ENCODE measurements at places on chromosomes 6 and 20.

- DNase-seq = no peak
Measured at GRCh38 chr20:11966186-11966585, 48.5 kb downstream of the BTBD3 start.

DNA sequence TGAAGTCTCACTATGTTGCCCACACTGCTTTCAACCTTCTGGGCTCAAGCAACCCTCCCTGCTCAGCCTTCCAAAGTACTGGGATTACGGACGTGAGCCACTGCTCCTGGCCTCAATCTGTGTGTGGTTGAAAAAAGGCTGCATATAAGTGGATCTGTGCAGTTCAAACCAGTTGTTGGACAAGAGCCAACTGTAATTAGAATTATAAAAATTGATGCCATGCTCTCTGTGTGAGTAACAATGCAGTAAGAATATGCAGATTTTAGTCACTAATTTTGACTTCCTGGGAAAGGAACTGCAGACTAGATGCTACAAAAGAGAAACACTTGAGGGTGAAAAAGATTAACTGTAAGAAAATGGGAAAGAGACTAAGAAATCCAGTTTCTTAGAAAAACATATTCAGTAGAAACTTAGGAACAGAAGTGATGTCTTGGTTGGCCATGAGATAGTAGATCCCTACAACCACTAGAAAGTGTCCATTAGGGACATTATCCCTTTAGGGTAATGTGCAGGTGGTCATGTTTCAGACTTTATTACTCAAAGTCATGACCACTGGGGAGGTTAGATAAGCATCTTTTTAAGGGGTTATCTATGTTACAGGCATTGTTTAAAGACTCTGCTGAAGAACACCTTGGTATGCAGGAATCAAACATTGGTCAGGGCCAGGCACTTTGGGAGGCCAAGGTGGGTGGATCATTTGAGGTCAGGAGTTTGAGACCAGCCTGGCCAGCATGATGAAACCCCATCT is 26.3 kb downstream of the ITCH start:
- no peak for DNase-seq

GRCh38 chr6:115630424-115631024 is 430.2 kb downstream of the FRK start:
- DNase-seq = no peak

DNA sequence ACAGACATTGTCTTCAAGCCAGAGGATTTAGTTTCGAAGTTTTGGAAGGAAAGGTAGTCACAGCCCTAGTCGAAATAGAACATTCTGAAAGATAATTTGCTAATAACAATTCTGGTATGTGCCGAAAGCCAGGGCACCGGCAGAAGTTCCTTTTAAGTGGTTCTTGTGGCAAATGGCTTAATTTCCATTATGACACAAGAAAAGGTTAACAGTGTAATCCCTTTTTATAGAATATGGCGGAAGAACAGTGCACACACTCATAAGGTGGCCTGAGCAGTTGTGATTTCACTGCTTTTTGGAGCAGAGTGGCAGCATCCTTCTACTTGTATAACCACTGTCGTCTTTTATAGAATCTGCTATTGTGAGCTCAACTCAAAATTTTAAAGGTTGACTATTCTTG is 152.4 kb downstream of the SASH1 start:
- no peak for DNase-seq

DNA sequence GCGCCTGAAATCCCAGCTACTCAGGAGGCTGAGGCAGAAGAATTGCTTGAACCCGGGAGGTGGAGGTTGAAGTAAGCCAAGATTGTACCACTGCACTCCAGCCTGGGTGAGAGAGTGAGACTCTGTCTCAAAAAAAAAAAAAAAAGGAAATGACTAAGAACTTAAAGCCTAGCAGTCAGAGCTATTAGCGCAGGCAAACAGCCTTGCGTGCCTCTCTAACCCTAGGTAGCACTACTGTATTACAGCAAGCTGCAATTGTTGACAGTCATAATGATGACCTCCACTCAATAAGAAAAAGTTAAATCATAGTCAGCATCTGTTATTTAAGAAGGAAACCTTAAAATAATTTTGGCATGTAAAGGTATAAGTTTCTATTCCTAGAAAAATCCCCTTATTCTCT is 14.4 kb downstream of the GSS start:
- DNase-seq = no peak

DNA sequence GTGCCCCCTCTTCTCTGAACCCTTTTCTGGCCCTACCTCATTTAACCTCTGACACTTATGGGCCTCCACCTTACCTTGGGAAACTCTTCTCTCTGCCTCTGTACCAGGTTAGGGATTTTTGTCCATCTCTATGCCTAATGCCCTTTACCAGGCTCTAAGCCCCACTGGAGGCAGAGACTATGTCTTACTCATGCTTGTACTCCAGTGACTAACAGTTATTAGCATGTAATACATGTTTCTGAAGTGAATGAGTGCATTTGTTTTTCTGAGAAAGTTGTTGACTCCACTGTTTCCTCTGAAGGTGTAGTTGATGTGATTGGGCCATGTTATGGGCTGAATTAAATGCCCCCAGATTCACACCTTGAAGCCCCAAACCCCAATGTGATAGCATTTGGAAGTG is 234.3 kb downstream of the PACRG start:
- DNase-seq = no peak

DNA sequence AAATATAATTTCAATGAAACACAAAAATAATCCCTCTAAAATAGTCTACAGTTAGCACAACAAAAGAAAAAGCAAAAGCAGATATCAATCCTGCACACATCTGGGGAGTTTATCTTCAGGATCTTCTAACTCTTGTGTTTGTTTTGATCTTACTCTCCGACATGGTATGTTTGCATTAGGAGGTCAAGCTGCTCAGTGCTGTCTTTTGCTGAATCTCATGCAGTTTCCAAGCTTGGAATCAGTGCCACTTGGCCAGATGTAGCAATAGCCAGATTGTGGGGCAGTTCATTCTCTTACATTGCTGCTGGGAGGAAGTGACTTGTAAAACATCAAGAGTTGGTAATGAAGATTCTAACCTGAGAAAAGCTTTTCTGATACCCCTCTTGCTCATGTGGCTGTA is 29.5 kb downstream of the RIOK1 start:
- DNase-seq = no peak
